ENCODE measurements at places on chromosomes 2 and 18. TPM values are rescaled to one million over a fixed set of nuclear protein-coding genes. Genes with fewer than 3 reads are reported as not detected.

GRCh38 chr2:216171011-216171410 is 61.9 kb downstream of the XRCC5 start:
- no peak for DNase-seq

DNA sequence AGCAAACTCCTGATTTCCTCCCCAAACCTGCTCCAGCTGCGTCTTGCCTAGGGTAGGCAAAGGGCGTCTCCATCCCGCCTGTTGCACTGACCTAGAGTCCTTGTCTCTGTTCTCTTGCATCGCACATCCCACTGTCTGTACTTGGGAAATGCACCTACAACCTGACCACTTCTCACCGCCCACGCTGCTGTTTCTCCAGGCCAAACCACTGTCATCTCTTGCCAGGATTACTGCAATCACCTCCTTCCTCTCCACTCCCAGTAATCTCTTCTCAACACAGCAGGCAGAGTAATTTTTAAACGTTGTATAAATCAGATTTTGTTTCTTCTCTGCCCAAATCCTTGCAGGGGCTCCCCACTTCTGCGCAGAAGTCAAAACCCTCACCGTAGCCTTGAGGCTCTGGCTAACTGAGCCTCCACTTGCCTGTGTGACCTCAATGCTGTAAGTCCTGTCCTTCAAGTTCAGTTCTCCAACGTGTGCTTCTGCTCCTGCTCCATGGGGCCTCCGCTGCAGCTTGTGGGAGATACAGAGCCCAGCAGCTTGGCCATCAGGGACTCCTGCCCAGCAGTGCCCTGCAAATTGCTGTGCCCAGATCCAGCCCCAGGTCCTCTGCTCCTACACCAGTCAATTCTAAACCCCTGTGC is 27.7 kb upstream of the SEMA4C start:
- no peak for DNase-seq

DNA sequence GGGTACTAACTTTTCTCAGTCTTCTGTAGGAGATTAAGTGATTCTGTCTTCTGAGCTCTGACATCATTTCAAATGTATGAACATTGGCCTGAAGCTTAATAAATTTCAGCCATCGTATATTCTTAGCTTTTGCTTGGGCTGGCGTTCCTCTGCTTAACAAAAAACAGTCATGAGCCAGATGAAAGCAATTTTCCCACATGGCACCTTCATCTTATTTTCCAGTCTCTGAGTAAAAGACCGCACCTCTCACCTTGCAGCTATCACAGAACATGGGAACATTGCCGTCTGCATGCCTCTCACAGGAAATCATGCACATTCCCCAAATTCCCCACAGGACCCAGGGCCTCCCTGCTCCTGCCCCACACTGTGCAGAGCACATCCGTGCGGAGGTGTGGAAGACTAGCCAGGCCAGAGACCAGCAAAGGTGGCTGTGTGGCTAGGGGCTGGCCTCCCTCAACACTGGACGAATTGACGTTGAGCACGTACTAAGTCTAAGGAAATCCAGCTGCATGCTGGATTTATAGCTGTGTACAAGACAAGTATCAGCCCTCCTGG is 531.8 kb upstream of the ID2 start:
- DNase-seq, result no peak

DNA sequence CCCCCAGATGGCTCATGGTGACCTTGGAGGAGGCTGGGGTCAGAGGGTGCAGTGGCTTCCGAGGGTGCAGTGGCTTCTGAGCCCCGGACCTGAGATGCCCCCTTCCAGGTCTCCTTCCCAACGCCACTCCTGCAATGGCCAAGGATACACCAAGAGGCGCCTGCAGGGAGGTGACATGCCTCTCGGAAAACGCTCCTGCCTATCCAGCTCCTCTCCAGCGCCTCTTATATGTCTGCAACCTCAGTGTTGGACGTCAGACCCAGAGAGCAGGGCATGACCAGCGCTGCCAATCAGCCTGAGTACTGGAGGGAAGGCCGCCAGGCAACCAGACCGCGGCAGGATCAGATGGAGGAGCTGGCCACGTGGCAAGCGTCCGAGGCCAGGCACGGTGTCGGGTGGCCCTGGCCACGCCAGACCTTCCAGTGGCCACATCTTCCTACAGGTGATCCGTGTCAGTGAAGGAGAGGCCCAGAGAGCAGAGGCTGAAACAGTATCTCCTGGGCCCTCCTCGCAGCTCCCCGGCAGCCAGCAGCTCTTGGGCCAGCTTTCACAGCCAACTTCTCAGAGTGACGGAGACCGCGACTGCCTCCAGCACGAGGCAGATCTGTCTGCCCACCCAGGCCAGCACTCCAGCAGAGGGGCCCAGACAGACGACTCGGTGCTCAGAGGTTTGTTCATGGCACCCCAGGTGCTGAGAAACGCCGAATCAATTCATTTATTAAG is 199.5 kb upstream of the SALL3 start:
- DNase-seq, result no peak

Gene CHRNG
- polyA plus RNA-seq, result 0.68 TPM

Gene ESPNL
- 0.04 TPM for polyA plus RNA-seq

All from psoas muscle (tissue), 8 donors.